ENCODE measurements at places on chromosomes 7 and 10.

DNA sequence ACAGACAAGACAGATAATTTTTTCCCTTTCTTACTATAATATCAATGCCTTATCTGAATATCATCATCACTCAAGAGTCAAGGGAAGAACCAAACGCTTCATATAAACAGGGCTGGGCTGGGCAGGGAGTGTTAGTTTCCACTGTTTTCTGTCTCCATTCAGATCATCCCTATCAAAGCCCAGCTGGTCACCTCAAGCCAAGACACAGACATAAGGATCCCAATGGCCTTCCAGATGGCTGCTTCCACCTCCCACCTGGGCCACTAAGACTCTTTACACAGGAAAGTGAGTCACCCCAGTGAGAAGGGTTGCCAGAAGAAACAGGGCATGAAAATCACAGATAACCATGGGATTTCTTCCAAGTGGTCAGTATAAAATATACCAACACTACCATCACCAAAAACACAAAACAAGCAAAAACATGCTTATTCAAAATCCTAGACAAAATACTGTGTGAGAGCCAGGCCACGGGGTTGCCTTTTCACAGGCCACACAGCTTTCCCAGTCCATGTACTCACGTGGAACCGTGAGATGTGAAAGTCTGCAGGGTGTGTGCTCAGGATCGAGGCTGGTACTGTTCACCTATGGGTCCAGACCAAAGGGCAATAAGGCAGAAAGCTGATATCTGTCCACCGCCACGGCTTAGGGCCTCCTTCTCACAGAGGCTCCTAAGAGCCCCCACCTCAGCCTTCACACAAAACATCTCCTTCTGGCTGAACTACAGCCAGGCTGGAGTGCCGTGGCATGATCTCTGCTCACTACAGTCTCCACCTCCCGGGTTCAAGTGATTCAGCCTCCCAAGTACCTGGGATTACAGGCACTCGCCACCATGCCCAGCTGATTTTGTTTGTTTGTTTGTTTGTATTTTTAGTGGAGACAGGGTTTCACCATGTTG, 5.7 kb downstream of the PRSS1 start:
- no peak for DNase-seq

DNA sequence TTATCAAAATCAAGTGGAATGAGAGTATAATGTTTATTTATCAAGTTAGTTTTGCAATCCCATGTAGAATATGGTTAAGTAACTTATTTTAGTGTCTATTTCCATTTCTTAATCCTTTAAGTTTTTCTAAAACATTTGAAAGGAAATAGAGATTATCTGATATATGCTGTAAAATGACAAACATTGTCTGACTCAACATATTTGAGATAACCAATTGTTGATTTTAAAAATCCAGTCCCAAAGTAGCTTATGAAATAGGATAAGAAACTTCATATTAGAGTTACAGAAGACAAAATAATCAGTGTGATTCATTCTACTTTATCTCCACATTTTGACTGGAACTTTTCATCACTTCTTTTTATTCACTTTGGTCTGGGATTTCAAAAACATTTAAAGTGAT, 38.7 kb upstream of the CDK1 start:
- no peak for DNase-seq

DNA sequence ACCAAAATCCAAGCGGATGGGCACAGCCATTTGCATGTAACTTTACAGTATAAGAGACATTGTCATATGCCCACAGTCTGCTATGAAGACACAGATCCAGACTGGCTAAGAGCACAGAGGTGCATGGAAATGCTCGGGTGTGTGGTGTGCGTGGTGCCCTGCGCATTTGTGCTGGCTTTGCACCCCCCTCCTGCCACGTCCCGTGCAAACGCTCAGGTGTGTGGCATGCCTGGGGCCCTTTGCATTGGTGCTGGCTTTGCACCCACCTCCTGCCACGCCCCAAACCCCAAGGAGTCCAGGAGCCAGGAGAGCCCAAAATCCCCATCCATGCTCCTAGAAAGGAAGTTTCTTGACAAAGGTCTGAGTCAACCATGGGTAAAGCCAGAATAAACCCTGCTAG, 306.2 kb downstream of the PTPRN2 start:
- DNase-seq: no peak

DNA sequence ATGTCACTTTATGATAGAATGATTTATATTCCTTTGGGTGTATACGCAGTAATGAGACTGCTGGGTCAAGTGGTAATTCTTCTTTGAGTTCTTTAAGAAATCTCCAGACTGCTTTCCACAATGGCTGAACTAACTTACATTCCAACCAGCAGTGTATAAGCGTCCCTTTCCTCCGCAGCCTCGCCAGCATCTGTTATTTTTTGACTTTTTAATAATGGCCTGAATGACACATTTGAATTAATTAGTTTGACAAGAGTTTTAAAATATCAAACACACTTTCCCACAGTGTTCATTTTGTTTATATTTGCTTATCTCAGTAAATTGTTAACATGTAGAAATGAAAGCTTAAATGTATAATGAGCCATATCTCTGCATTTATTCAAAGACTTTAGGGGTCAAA, 116.8 kb downstream of the TES start:
- no peak for DNase-seq

DNA sequence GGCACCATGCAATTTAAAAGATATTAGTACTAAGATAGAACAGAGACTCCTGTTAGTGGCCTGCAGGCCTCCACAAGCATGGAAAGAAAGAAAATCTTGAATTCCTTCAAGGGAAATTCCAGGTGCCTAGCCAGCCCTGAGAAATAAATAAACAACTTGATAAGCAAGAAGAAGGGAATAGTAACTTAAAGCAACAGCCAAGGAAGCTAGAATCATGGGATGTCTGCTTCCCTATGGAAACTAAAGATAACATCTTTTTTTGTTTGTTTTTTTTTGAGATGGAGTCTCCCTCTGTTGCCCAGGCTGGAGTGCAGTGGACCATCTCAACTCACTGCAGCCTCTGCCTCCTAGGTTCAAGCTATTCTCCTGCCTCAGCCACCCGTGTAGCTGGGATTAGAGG, 128.6 kb downstream of the SKIDA1 start:
- no peak for DNase-seq

GRCh38 chr7:151094675-151095074, 8.4 kb downstream of the AGAP3 start:
- DNase-seq: no peak

DNA sequence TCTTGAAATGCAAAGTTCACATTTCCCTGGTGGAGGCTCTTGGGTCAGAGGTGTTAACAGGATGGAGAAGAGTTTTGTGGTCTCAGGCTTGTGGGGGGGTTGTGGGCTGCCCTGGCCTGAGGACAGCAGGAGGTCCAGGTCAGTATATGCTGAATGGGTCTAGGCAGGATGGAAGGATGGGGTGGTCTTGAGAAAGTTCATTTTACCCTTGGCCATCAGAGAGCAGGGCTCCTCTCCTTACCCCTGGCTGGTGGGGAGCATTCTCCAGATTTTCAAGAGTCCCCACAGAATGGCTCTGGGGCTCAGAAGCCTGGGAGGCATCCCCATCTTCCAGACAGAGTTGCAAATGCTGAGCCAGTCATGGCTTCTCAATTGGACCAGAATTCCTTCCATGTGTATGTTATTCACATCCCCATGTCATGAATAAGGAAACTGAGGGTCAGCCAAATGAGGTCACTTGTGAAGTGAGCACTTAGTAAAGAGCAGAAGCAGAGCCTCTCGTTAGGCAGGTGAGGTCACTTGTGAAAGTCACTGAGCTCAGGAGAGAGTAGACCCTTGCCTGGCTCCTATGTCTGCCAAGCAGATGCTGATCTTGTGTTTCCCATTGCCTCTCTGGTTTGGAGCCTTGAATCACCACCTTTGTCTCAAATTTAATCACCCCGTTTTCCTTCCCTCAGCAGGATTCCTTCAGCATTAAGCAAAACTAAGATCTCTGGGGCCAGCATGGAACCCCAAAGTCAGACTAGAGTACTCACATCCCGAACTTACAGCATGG, 33.0 kb downstream of the MBL2 start:
- no peak for DNase-seq

DNA sequence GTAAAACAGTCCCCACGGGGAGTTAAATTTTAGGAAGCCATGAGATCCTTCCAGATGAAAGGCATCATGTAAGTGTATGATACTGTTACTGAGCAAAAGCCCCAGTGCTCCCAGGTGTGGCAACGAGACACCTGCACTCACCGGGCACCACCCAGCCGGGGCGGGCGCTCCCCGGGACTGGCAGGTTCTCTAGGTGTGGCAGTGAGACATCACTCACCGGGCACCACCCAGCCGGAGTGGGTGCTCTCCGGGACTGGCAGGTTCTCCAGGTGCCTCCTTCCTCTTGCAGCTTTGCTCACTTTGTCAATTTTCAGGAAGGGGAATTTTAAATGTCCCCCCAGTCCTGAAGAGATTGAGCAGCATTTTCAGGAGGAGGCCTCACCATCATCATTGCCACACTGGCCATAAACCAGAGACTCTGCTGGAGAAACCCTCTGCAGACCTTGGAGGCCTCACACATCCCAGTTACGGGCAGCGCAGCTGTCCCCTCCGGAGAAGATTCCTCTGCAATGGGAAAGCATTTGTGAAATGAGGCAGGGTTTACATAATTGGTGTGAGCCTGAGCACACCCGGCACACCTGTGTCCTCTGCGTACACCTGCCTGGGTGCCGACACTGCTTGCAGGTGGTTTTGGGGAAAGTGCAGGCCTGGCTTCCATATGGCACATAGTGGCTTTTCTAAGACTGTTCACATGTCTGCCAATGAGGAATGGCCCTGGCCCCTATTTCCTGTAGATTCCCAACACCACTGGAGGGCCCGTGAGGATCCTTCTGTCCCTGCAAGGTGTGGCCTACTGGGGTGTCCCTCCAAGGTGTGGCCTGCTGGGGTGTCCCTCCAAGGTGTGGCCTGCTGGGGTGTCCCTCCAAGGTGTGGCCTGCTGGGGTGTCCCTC, 191.4 kb downstream of the EBF3 start:
- no peak for DNase-seq

- peak; percentile 71 for DNase-seq
Observed at GRCh38 chr10:100518761-100519241, 860 bp downstream of the SEC31B start.

GRCh38 chr10:86067436-86068050, 299.1 kb downstream of the GRID1 start:
- no peak for DNase-seq

- DNase-seq: no peak
Observed at GRCh38 chr7:3806516-3806915, 505.5 kb downstream of the SDK1 start.

- no peak for DNase-seq
Observed at GRCh38 chr7:138324941-138325340, 135.1 kb upstream of the TRIM24 start.

GRCh38 chr10:43218206-43218950, 48.5 kb downstream of the RASGEF1A start:
- no peak for DNase-seq

- no peak for DNase-seq
Observed at GRCh38 chr10:132394936-132395703, 1.9 kb upstream of the PWWP2B start.

- DNase-seq: no peak
Observed at GRCh38 chr10:34959786-34960185, 130.4 kb downstream of the CUL2 start.

GRCh38 chr10:59894114-59894513, 12.2 kb downstream of the CCDC6 start:
- DNase-seq: no peak

DNA sequence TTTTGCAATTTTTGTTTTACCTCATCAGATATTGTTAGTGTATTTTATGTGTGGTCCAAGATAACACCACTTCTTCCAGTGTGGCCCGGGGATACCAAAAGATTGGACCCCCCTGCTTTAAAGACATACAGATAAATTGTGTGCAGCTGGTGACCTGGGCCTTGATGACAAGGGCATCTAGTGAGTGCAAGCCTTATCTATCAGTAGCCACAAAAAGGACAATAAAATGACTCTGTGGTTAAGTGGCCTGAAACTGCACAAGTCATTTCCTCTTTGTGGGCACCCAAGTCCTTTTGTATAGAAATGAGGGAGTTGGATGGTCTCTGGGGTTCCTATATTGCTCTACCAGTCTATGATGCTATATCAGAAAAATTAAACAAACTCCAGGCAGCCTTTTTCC, 98.1 kb downstream of the PARD3 start:
- DNase-seq: no peak

DNA sequence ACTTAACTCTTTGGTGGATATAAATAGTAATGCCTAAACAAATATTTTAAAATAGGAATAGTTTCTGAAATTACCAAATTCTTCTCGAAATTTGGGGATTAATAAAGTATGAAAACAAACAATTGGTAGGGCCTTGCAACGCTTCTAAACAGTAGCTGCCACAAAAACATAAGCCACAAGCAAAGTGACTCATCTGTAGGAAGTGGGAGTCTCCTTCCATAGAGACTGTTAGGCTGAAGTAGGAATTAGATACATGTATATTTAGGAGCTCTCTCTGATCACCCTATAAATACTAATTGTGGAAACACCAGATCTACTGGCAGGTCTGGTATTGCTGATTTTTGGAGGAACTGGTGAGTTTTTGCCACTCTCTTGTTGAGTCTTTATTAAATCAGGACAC, 5.7 kb upstream of the LMOD2 start:
- DNase-seq: no peak

DNA sequence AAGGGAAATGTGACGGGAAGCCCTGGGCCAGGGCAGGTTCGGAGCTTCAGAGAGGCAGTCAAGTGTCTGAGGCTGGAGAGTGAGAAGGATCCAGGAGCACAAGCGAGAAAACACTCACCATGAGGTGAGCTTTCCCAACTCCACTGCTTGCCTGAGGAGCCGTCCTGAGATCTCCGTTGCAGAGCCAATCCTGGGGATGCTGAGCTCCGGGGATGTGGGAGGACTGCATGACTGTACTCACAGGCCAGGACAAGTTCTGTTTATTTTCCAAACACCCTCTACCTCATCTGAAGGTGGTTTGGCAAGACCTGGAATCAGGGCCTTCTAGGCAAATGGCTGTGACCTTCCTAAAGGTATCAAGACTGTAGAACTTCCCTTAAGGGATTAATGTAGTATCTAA, 38.7 kb downstream of the GLI3 start:
- DNase-seq: no peak

- no peak for DNase-seq
Observed at GRCh38 chr10:70775679-70776454, 9.3 kb downstream of the TBATA start.

DNA sequence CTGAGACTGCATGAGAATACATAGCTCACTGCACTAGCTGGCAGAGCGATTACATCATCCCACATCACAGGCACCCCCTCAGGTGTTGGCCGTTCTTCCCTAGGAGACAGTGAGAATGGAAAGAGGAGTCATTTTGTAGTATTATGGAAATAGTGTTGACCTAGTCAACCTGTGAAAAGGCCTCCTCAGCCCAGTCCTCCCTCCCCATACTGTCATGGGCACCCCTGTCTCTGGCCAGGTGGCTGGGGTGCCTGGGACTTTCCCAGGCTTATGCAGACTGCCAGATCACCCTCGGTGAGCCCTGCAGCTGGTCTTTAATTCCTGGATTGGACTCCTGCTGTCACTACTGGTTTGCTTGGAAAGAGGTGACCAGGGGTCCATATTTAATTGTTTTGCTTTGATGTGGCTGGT, 4.0 kb downstream of the INPP5A start:
- no peak for DNase-seq

DNA sequence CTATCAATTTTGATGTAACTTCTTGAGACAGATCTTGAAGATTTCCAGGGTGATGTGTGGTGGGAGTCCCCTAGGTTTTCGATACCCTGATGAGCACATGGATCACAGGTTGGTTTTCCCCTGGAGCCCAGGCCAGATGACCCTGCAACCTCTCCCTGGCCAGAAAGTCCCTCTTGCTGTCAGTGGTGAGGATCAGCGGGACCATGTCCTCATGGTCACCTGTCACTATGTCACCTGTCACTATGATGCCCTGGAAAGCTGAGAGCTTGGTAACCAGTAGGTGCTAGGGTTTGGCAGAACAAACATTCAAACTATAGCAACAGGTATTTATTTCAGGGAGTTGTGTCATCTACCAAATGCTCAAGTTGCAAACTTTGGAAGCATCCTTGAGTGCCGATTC, 197.9 kb downstream of the ARHGAP12 start:
- DNase-seq: no peak
